ENCODE measurements at places on chromosomes 1 and 21.

DNA sequence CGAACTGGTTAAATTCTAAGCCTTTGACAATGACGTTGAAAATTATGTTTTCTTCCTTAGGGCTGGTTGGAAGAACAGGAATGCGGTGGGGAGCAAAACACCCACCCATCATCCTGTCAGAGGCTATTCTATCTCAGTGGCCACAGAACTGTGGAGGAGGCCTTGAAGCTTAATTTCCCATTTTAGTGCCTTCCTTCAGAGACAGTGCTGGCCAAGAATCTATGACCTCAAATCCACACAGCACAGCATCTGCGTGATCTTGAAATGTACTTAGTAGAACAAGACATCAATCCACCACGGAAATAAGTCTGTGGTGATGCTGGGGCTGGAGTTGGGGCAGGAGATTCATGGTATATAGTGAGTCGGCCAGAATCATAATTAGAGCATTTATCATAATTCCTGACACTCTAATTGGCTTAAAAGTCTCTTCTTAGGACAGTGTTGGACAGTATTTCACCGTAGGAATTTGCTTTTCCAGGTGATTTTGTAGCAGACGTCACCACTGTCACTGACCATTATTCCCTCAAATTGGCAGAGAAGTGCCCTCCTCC is 113.1 kb downstream of the KCNJ6 start:
- DNase-seq, result no peak

DNA sequence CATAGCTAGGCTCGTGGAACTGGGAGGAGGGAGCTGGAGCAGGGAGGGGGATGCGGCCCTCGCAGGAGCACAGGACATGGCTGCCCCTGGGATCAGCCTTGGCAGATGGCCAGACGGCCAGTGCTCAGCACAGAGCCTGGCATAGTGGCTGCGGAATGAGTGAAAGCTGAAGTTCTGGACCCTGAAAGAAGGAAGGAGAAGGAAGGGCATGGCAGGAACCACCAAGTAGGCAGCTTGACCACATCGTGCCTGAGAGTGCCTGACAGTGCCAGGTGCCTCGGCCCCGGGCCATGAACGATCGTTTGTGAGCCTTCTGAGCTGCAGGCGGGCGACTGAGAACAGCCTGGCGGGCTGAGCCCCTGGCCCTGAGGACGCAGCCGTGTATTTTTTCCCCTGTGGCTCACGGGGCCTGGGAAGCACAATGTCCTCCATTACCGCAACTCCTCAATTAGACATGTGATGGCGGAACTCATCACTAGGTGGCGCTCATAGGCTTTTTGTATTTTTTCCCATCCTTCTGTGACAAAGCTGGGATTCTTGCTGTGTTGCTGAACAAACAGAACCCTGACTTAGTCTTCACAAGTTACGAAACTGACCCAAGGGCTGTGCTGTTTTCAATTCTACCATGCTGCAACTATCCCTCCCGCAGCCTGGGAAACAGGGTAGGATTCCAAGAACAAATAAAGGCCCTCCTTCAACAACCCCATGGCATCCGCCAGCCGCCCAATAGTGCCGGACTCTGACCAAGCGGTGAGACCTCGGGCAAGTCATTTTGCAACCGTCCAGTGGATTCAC is 29.9 kb upstream of the TMEM61 start:
- peak; percentile 95 for DNase-seq

GRCh38 chr1:46767649-46768282 is 31.1 kb upstream of the CYP4B1 start:
- DNase-seq, result no peak

DNA sequence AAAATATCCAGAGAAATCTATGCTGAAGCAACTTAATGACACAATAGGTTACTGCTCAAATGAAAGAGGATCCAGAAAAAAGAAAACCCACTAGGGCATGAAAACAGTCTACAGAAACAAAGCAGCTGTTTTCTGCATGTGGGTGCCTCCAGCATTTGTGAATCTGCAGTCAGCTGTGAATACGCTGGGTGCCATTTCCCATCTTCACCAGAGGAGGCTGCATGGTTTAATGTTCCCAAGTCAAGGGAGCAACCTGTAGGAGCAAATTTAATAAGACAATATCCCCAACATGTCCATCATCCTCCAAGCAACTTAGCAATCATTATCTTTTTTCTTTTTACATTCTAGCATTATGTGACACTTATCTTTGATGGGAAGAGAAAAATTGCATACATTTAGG is 396.6 kb downstream of the BRINP2 start:
- DNase-seq, result peak; percentile 67

- DNase-seq, result no peak
Measured at GRCh38 chr1:49526672-49527071, 497.1 kb downstream of the AGBL4 start.

GRCh38 chr1:88224906-88225305 is 459.2 kb upstream of the PKN2 start:
- DNase-seq, result no peak

GRCh38 chr1:54787604-54788003 is 13.5 kb downstream of the TTC22 start:
- no peak for DNase-seq

GRCh38 chr1:18891426-18891780 is 11.0 kb downstream of the ALDH4A1 start:
- DNase-seq, result no peak

DNA sequence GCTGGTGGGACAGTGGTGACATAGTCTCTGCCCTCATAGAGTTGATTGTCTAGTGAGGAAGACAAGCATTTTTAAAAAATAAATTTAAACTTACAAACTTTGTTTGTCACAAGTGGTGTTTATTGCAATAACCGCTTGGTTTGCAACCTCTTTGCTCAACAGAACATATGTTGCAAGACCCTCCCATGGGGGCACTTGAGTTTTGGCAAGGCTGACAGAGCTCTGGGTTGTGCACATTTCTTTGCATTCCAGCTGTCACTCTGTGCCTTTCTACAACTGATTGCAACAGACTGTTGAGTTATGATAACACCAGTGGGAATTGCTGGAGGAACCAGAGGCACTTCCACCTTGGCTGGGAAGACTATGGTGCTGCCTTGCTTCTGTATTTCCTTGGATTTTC is 58.4 kb downstream of the LAMC2 start:
- DNase-seq, result no peak

DNA sequence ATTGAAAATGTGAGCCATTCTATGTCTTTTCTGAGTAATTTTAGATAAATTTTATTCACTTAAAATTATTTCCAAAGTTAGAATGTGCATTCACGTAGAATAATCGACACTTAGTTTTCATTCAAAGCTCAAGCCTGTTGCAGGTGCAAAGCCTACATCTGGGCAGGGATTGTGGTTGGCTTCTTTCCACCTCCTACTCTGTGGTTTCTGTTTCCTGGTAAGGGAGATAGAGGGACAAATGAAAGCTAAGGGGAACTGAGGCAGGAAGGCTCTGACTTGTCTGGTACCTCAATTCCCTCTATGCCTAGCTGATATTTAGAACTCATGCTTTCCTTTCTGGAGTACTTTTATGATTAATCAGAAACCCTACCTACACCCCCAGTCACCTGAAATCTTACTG is 251.2 kb upstream of the DPYD start:
- DNase-seq, result no peak

DNA sequence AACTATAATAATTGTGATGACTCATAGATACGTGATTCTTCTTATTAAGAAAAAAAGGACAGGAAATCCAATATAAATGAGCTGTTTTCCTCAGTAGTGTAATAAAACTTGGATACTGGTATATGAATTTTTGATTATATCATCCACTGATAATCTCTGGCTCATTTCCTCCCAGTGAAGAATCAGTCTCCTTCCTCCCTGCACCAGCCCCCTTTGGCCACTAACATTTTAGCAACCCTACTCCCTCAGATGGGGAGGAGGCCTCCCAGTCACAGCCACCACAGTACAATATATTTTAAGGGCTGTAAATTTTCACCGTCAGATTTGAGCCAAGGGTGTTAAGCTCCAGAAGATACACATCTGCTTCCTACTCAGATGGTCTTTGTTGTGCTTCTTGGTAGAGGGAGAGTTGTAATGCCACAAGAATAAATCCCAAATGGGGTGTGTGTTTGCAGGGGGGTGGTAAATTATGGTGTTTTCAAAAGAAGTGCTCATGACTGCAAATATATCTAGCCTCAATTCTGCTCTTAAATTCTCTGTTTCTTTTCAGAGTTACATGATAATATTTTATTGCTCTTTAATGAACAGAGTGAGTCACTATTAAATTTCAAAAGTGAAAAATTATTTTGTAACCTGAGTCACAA is 153.5 kb downstream of the HLX start:
- no peak for DNase-seq

GRCh38 chr1:15974855-15975254 is 1.0 kb downstream of the ZBTB17 start:
- no peak for DNase-seq

- DNase-seq, result no peak
Measured at GRCh38 chr1:214165850-214166374, 115.0 kb upstream of the SMYD2 start.

GRCh38 chr1:60564916-60565750 is 491.6 kb upstream of the C1orf87 start:
- no peak for DNase-seq

DNA sequence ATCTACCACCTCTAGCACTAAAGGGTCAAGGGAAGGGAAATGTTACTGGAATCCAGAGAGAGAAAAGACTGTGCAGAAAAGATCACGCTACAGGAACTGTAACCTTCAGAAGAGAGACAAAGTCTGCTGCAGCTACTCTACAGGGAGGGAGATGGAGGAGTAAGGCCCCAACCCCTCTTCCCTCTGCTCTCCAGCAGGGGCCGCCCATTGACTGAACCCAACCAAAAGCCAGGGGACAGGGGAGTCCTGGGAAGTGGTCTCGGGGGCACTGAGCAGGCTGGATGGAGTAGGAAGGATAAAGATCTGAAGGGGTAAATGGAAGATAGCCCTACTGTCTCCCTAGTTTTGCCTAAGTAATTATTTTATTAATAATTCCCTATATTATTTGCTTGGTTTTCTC is 72.8 kb upstream of the NR5A2 start:
- DNase-seq, result peak; percentile 89

- no peak for DNase-seq
Measured at GRCh38 chr1:220420726-220421125, 107.2 kb upstream of the MARK1 start.

- no peak for DNase-seq
Measured at GRCh38 chr1:118145721-118146120, 39.3 kb downstream of the SPAG17 start.

- DNase-seq, result no peak
Measured at GRCh38 chr1:13710086-13710485, 10.1 kb downstream of the PRDM2 start.

GRCh38 chr1:52210044-52210443 is 68.2 kb downstream of the ZFYVE9 start:
- DNase-seq, result no peak

- DNase-seq, result peak; percentile 71
Measured at GRCh38 chr1:22383526-22384294, 67.9 kb upstream of the ZBTB40 start.

DNA sequence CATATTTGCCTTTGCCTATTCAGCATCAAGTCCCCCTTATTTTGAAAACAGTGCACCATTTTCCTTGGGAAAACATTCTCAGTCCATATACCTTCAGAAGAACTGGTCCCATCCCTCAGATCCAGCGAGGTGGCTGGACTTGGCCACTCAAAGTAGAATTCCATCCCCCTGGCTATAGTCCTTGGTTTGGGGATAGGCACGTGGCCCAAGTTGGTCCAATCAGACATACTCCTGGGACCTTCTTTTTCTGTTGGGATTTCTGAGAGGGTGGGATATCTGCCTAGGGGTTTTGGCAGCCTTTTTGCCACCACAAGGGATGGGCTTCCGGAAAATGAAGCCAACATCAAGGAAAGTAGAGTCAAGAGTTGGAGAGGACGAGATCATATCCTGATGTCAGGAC is 10.7 kb upstream of the MATN1 start:
- no peak for DNase-seq

All from endodermal cell (in vitro differentiated cells).